ENCODE measurements at places on chromosomes 1 and 21.
A peak's percentile ranks its signal among the peaks of the same experiment; 100 is the strongest.

DNA sequence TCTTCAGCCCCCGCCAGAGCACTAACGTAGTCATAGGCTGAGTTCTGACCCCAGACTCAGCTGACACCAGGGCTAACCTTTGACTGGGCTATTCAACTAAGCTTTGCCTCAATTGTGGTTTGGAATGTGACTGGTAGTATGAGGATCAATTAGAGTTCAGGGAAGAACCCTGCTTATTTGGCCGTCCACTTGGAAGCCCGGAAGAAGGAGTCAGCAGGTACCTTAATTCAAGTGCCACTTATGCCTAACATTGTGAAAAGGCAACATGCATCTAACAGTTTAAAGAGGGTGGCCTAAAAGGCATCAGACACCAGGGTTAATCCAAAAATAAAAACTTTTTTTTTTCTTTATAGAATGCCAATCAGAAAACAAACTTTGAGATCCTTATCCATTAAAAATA is 92.3 kb downstream of the BEND5 start:
- no peak for DNase-seq

- DNase-seq: no peak
Observed at GRCh38 chr1:71464016-71464415, 383.2 kb upstream of the ZRANB2 start.

GRCh38 chr1:33237579-33237978 is 18.7 kb upstream of the ZNF362 start:
- DNase-seq: no peak

GRCh38 chr21:40454057-40454456 is 392.9 kb downstream of the DSCAM start:
- DNase-seq: no peak

- no peak for DNase-seq
Observed at GRCh38 chr21:44800971-44801467, 601 bp downstream of the UBE2G2 start.

DNA sequence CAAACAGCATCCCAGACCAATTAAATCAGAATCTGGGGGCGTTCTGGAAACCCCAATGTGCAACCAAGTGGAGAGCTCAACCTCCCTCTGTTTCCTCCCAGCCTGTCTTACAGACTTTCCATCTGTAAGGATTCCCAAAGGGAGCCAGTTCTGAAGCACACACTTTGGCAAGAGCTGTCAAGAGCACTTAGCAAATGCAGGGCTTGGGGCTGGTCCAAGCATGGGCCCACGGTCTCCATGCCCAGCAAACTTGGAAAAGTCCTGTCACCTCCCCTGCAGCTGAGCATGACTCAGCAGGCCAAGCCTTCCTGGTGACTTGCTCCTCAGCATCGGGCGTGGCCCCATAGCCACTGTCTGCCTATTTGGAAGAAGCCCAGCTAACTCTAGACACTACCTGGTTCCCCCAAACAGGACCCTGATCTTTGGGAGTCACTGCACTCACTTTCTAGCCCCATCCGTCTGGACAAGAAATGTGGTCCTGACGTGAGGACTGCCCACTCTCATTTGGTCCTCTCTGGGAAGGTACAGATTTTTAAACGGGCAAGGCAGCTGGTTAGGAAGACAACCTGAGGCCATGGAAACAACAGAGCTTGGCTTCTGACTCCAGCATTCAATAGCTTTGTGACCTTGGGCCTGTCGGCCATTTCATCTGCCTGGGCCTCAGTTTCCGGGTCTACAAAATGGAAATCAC is 16.9 kb downstream of the SLC2A1 start:
- DNase-seq: peak; percentile 51

DNA sequence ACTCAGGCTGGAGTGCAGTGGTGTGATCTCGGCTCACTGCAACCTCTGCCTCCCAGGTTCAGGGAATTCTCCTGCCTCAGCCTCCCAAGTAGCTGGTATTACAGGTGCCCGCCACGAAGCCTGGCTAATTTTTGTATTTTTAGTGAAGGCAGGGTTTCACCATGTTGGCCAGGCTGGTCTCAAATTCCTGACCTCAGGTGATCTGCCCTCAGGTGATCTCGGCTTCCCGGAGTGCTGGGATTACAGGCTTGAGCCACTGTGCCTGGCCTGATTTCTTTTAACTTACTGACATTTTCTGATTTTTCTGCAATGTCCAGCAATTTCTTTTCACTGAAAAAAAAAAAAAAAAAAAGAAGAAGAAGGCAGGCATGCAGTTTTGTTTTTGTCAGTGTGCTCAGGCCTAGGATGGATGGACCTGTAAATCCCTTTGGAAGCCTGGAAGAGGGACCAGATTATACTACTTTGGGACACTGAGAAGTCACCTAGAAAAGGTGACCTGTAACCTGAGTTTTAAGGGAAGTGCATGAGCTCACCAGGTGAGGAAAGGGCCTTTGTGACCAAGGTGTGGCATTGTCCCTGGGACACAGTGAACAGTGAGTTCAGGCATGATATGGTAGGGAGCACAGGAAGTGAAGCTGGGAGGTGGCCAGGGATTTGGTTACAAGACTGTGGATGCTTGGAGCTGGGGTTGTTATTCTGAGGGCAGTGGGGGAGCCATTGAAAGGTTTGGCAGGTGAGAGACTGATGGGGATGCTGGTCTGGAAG is 2.7 kb upstream of the TMEM61 start:
- no peak for DNase-seq

GRCh38 chr1:61047061-61047460 is 35.3 kb upstream of the NFIA start:
- no peak for DNase-seq

- DNase-seq: no peak
Observed at GRCh38 chr1:156705918-156706656, 704 bp upstream of the CRABP2 start.

DNA sequence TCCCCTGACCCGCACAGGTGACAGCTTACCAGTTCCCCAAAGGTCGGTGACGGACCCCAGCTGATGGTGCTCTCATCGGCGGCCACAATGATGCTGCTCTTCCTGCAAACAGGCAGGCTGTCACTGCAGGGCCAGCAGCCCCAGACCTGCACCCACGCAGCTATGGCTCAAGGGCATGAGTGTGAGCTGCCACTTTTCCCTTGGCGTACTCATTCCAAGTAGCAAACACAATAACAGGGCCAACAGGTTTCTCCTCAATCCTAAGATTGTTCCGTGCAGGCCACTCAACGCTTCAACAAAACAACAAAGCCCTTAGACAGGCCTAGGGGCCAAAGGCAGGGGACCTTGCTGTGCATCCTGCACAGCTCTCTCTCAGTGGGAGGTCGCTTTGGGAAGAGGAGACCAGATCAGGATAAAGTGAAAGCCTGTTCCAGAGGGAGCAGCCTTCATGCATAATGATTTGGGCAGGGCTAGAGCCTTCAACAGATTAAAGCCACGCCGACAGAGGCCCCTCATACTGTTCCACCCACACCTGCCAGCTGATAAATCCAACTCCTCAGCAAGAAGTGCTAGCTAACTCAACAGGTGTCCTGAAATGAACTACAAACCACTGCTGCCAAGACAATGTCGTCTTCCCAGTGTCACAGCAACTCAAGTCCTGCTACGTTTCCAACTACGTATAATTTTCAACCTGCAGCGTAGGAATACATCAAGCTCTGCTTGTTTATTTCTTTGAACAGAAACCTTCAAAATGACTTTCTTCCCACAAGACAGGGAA is 27.2 kb downstream of the RCC2 start:
- no peak for DNase-seq

GRCh38 chr1:229665912-229666558 is 40.0 kb downstream of the URB2 start:
- no peak for DNase-seq

GRCh38 chr1:153001382-153001781 is at the start of gene SPRR3:
Gene SPRR3 (plus strand): TSS chr1:153001749. CDS start chr1:153003021, 1,272 bp downstream.
- no peak for DNase-seq

GRCh38 chr1:42996384-42996970 is 37.8 kb upstream of the SLC2A1 start:
- DNase-seq: no peak

DNA sequence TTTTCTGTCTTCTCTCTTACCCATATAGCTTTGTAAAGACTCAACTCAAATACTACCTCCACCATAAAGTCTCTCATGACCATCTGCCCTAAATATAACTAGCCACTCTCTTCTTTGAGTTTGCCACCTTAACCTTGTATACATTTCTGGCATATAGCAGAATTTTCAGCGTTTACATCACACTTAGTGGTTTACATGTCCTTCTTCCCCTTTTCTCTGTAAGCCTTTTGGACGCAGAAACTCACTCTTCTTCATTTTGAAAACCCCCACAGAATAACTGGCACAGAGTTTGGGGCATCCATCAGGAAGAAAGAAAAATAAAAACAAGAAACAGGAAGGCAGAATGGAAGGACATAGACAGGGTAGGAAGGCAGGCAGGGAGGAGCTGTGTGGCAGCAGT is 131.8 kb upstream of the DUSP10 start:
- no peak for DNase-seq

DNA sequence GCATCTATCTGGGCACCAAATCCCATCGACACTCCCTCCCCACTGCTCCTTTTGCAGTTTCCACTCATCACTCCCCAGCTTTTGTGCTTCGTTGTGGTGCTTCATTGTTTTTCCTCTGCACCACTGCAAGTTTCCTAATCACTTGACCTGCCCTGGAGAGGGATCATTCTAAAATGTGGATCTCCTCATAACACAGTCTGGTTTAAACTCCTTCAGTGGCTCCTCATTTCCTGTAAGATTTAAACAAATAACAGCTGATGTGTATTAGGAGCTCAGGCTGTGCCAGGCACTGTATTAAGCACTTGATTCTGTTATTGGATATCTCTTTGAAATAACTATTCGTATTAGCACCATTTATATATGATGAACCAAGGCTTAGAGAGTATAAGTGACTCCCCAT is 51.3 kb downstream of the MAP10 start:
- no peak for DNase-seq

- DNase-seq: peak; percentile 26
Observed at GRCh38 chr21:26732432-26733221, 112.6 kb downstream of the ADAMTS1 start.

DNA sequence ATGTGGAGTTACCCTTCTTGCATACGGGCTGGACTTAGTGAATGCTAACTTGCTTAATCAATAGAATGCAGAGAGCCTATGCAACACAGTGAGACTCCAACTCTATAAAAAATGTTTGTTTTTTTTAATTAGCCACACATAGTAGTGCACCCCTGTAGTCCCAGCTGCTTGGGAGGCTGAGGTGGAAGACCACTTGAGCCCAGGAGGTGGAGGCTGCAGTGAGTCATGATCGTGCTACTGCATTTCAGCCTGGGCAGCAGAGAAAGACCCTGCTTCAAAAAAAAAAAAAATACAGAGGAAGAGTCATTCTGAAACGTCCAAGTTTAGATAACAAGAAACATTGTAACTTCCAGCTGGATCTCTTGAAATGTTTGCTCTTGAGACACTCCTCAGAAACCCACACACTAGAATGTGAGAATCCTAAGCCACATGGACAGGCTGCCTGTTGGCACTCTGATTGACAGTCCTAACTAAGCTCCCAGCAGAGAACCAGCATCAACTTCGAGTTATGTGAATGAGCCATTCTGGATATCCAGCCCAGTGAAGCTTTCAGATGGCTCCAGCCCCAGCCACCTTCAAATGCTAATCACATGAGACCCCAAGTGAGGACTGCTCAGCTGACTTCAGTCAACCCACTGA is 20.0 kb upstream of the CAP1 start:
- DNase-seq: no peak

- DNase-seq: no peak
Observed at GRCh38 chr1:186849271-186849671, 20.5 kb downstream of the PLA2G4A start.

DNA sequence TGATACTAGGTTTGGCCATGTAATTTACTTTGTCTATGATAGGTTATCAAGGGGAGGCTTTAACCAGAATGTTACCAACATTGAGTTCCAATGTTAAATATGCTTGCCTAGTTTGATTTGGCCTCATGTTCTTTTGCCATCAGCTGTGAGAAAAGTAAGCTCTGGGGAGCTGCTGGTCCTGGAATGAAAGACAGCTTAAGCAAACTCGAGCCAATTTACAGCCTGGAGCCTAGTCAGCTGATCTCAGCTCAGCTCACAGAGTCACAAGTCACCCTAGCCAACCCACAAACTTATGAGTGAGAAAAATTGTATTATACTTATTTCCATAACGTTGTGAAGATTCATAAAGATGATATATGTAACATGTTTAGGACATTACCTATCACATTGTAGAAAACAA is 426.7 kb downstream of the RWDD3 start:
- no peak for DNase-seq

GRCh38 chr1:67336783-67337182 is 29.1 kb downstream of the IL12RB2 start:
- DNase-seq: no peak
